Posterior cingulate gyrus (tissue), 11 donors: ENCODE measurements at places on chromosomes 1 and 21.

DNA sequence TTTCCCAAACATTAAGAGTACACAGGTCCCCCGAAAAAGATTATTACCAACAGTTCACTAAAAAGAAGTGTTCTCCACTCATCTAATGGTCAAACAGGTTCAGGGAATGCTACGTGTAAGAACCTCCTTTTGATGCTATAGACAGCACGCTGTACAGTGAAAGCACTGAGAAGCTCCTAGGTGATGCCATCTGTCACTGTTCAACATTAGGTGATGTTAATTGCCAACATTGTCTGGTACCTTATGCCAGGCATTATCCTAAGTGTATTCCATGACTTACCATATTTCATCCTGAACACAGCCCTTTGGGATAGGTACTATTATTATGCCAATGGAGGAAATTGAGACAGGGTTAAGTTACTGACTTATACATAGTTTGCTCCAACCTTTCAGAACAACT, 82.1 kb downstream of the DAB1 start:
- DNase-seq, result no peak

GRCh38 chr1:208110296-208110695, 133.9 kb downstream of the PLXNA2 start:
- DNase-seq, result no peak

DNA sequence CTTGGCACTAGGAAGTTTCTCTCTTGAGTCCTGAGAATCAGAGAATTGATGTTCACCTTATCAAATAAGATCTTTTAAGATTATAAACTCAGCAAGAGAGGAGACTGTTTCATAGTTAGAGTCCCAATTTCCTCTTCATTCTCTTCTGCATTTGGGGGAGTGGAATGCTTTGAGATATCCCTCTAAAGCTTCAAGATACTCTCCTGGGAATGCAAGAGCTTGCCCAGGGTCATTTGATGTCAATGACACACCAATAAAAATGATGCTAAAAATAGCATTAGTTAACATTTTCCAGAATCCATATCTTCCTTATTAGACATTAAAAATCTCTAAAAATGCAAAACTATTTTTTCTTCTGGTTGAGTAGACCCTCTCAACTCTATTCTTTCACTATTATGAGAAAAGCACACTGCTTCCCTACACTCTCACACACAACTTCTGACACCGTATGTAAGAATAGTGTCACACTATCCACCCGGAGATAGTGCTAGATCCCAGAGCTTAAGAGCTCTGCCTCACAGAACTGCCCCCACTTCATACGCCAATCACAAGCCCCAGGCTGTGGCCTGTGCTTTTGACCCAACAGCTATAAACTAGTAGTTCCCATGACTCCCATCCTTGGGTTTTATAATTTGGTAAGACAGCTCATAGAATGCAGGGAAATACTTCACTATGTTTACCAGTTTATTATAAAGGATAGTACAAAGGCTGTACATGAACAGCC, 399.9 kb upstream of the RUNX1 start:
- no peak for DNase-seq

DNA sequence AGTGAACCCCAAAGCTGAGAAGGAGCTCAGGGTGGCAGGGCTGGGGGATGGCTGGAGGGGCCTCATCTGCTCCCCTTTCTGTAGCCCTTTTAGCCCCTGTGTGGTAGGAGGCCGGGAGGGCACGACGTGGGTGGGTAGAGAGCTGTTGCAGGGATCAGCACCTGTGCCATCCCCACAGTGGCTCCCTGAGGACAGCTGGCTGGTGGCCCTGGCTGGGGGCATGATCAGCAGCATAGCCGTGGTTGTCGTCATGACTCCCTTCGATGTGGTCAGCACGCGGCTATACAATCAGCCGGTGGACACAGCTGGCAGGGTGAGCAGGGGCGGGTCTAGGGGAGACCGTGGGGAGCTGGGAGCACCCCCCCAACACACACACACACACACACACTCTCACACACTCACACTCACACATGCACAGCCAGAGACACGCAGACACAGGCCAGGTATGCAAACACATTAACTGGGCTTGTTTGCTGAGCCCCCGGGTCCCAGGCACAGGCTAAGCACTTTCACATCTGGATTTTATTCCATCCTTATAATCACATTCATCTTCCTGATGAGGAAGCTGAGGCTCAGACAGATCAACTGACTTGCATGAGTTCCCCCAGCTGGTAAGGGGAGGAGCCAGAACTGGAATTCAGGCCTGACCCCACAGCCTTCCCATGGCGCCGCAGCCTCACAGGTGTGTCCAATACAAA, 2.5 kb downstream of the SLC25A34 start:
- DNase-seq, result no peak

- DNase-seq, result no peak
These were observed 10.4 kb upstream of the KCNA2 start for GRCh38 chr1:110616587-110616986.

GRCh38 chr1:59419361-59420140, 122.7 kb downstream of the FGGY start:
- DNase-seq, result no peak

DNA sequence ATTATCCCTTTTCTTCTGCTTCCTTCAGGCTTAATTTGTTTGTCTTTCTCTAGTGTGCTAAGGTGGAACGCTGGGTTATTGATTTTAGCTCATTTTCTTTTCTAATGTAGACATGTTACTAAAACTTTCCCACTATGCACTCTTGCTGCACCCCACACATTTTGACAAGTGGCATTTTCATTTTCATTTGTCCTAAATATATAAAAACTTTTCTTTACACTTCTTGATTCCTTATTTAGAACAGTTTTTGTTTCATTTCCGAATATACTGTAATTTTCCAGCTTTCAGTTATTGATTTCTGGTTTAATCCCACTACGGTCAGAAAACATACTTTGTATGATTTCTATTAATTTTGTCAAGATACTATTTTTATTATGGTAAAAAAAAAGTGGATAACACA, 25.3 kb downstream of the SH3BP5L start:
- DNase-seq, result no peak

DNA sequence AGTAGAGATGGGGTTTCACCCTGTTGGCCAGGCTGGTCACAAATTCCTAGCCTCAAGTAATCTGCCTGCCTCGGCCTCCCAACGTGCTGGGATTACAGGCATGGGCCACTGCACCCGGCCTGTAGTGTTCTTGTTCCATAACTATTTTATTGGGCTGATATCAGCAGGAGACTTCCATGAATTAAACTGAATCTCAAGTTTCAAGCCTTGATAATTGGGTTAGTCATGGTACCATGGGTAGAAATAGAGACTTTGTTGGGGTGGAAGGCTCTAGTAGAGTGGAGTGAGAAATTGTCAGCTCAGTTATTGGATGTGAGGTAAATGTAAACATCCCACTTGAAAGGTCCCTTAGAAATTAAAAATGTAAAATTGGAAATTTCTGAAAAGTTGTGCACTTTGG, 419.1 kb downstream of the ADGRL2 start:
- DNase-seq, result no peak

GRCh38 chr1:15848929-15849774, 1.6 kb downstream of the SPEN start:
- DNase-seq, result peak; percentile 84

GRCh38 chr1:2380816-2381591, 10.3 kb downstream of the MORN1 start:
- DNase-seq, result no peak

GRCh38 chr1:27233667-27234048, 774 bp upstream of the WDTC1 start:
- DNase-seq, result no peak

GRCh38 chr1:231638647-231639046, 12.1 kb downstream of the DISC1 start:
- no peak for DNase-seq

DNA sequence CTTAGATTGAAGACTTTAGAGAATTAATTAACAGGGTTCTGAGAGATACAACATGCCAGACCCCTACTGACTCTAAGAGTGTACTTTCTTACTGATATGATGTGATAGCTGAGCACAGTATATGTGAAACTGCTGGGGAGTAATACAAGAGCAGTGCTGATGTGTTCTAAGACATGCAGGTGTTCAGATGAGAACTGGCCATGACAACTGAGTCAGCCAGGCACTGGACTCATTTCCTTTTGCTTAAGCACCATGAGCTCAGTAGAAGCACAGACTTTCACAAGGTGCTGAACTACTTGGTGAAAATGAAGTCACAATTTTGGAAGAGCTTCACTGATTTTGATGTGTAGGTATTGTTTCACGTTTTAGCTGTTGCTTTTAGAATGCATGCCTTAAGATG, 15.9 kb upstream of the POGZ start:
- no peak for DNase-seq
